T-cell (primary cell): ENCODE measurements at places on chromosomes 1 and 21. TPM values are rescaled to one million over a fixed set of nuclear protein-coding genes. Genes with fewer than 3 reads are reported as not detected.

The ACTL8 gene
- total RNA-seq = not detected

GRCh38 chr1:33763406-33763805 lies 100.5 kb upstream of the HMGB4 start:
- H3K4me3 ChIP-seq = no peak overlapping the region
- no peak for DNase-seq
- H3K27me3 ChIP-seq = no peaks in the 10 kb centered on the region

DNA sequence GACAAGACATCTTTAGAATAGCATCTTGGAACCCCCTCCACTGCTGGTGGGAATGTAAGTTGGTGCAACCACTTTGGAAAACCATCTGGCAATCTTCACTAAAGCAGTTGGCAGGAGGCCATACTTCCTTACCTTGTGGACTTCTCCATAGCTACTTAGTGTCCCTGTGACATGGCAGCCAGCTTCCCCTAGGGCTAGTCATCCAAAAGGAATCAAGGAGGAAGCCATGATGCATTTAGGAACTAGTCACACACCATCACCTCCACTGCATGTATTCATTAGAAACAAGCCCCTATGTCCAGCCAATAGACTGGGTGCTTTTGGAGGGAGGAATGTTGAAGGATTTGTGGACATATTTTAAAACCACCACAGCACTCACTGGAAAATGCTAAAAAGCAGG lies 19.9 kb downstream of the MX2 start:
- H3K4me3 ChIP-seq = no peak overlapping the region
- DNase-seq = no peak
- H3K27ac ChIP-seq = no peak overlapping the region
- peaks cover 14% of the 10 kb centered on the region for H3K36me3 ChIP-seq
- H3K4me1 ChIP-seq = no peaks in the 10 kb centered on the region

The ETV3L gene
- total RNA-seq = not detected

The FAM110D gene
- total RNA-seq = not detected
